ENCODE measurements at places on chromosomes 6 and 20.

GRCh38 chr6:37626915-37627314 lies 70.8 kb downstream of the MDGA1 start:
- no peak for DNase-seq

DNA sequence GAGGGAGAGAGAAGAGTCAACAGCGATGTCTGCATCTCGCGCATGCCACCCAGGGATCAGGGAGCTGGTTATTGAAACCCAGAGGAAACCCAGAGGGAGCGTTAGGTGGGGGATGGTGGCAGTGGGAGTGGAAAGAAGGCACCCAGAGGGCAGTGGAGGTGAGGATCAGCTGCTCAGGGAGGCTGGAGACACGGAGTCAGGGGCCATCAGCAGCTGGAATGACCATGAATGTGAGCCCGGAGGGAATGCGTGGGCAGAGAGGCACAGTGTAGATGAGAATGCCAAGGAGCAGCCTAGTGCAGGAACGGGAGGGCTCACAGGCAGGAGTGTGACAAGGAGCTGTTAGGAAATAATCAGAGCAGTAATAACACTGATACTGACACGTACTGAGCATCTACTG lies 36.2 kb downstream of the RSPO4 start:
- DNase-seq = no peak

- DNase-seq = no peak
These were observed 192.2 kb upstream of the SYNDIG1 start for GRCh38 chr20:24277196-24277595.

DNA sequence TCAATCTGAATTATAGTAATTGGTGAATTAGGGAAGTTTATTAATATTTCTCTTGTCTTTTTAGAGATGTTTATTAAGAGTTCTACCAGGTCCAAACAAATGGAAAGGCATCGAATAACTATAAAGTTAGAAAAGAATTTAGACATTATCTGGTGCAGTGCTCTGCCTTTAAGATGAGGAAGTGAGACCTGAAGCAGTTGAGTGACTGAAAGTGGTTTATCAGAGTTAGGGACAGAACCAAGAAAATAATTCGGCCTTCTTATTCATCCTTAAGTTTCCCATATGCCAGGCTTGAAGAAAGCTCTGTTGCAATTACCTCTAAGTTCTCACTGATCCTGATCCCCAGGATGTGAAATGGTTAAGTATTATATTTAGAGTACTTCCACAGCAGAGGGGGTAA lies 94.2 kb upstream of the FLRT3 start:
- DNase-seq = no peak

- no peak for DNase-seq
These were observed 508.7 kb upstream of the CITED2 start for GRCh38 chr6:139882977-139883728.

GRCh38 chr20:10619427-10619826 lies 54.4 kb downstream of the JAG1 start:
- no peak for DNase-seq

GRCh38 chr6:53483423-53484353 lies 61.2 kb downstream of the GCLC start:
- no peak for DNase-seq

- no peak for DNase-seq
These were observed 262.4 kb downstream of the SOX4 start for GRCh38 chr6:21855811-21856455.

- no peak for DNase-seq
These were observed 82.8 kb downstream of the TCP11 start for GRCh38 chr6:35058358-35058675.

DNA sequence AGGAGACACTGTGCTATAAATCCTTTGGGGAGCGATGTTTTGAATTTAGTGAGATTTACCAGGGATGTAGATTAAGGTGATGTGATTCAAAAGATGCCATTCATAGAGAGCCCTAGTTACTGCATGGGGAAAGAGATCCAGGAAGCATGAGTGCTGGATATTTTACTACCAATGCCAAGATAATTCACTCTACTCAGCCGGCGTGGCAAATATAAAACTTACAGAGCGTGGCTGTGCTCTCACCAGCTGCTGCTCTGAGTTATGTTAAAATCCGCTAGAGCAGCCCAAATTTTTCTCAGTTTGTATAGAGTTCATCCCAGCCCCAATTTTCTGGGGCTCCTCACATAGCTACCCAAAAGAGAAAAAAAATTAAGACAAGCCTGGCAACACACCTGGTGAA lies 48.6 kb downstream of the BFSP1 start:
- DNase-seq = no peak

GRCh38 chr6:170269846-170270541 lies 20.9 kb downstream of the DLL1 start:
- DNase-seq = no peak

GRCh38 chr20:56091628-56092234 lies 86.4 kb upstream of the CBLN4 start:
- DNase-seq = no peak

All from stimulated activated CD4-positive, alpha-beta T cell treated with anti-CD3 and anti-CD28 coated beads, TNF-alpha, amount 100 ng/mL, for 24 hours (primary cell).